Sigmoid colon (tissue), 7 donors: ENCODE measurements at places on chromosomes 1 and 21. TPM values are rescaled to one million over a fixed set of nuclear protein-coding genes. Genes with fewer than 3 reads are reported as not detected.

The IL19 gene
- total RNA-seq, result not detected

The PLPPR5 gene
- 0.16 TPM for total RNA-seq

The KLHDC7A gene
- total RNA-seq, result not detected

The ZFP69 gene
- total RNA-seq, result 4.3 TPM

The DISC1 gene
- total RNA-seq, result 9.3 TPM

The KCNA3 gene
- 0.82 TPM for total RNA-seq

The SVBP gene
- 34.6 TPM for total RNA-seq

The CELA3A gene
- total RNA-seq, result not detected

The CPT2 gene
- 14.1 TPM for total RNA-seq

The VWA5B1 gene
- 0.16 TPM for total RNA-seq

The TPTE gene
- not detected for total RNA-seq

The DFFA gene
- 22.4 TPM for total RNA-seq
